ENCODE measurements at places on chromosomes 13 and 19.

DNA sequence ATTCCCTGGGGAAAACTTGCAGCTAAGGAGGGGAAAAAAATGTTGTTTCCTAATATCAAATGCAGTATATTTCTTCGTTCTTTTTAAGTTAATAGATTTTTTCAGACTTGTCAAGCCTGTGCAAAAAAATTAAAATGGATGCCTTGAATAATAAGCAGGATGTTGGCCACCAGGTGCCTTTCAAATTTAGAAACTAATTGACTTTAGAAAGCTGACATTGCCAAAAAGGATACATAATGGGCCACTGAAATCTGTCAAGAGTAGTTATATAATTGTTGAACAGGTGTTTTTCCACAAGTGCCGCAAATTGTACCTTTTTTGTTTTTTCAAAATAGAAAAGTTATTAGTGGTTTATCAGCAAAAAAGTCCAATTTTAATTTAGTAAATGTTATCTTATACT lies 33.6 kb downstream of the TNFSF11 start:
- DNase-seq: no peak

- peak; percentile 84 for DNase-seq
Measured at GRCh38 chr13:27374650-27375049, 49.8 kb upstream of the GTF3A start.

DNA sequence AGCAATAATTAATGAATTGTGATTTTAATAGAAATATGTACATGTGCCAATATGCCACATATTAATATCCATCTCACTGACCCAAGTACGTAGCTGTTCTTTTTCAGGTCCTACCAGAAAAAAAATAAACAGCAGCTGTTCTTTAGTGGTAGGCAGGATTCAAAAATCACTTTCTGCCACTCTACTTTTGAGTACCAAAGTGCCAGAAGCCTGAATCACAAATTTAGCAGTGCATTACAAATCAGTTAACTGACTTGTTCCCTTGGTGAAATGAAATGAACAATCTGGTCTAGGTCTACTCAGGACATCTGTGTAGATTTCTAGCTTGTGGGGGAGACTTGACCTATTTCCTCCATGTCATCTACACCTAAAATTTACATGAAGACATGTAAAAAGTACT lies 775.5 kb upstream of the GPC6 start:
- DNase-seq: no peak

DNA sequence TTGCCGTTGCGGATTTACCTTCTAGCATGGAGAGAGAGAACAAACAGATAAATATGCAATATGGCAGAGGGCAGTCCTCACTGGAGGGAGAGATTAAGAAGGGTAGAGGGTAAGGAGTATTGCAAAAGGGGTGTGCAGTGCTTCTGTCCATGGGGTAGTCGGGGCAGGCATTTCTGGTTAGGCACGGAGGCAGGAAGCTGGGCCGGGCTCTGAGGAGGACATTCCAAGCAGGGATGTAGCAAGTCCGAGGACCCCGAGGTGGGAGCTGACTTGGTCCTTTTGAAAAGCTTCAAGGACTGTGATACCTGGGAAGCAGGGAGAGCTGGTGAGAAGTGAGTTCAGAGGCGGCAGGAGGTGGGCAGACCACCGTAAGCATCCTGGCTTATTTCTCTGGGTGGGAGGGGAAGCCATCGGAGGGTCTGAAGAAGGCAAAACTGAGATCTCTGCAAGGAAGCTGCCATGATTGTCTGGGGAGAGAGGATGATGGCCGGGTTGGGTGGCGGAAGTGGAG lies 214.9 kb downstream of the FGF9 start:
- DNase-seq: no peak

DNA sequence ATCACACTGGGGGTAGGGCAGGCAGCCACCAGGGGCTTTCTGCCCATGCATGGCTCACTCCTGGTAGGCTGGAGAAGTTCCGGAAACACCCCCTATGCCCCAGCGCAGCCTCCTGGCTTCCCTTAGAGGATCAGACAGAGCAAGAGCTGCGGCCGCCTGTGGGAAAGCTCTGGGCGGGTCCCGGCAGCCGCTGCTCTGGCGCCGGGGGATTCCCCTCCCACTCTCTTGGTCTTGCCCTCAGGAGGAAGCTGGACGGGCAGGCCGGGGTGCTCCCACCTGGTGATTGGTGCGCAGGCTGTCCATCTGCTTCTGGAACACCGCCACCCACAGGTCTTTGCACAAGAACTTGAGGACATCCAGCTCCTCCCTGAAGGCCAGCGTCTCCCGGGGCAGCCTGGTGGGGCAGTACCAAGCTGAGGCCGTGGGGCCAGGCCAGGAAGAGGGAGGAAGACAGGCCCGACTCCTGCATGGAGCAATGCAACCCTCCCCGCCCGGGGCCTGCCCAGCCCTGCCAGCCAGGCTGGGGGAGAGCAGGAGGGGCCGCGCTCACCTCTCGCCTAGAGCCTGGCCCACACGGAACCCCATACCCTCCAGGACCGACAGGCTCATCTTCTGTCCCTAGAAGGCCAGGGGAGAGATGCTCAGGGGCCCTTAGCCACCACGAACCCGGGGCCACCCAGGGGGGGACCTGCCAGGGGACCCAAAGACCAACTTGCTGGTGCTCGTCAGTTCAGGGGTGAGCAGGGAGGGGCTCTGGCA lies 4.0 kb upstream of the NKPD1 start:
- no peak for DNase-seq

- DNase-seq: no peak
Measured at GRCh38 chr13:40186041-40186440, 480.4 kb downstream of the FOXO1 start.

GRCh38 chr19:50535672-50536187 lies 22.0 kb upstream of the ASPDH start:
- no peak for DNase-seq

DNA sequence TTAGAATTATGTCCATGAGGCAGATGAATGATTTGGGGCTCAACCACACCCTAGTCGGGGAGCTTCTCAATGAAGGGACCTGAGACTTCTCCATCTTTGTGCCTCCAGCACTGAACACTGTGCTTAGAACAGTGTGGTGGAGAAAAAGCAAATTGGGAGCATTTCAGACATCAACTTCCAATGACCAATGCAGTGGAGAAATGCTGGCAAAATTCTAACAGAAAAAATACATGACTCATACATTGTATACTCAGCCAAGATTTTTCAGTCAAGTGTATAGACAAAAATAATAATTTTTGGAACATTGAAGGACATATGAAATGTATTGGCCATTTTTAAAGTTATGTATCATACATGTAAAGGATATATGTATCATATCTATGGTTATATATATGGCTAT lies 134.7 kb downstream of the FGF14 start:
- DNase-seq: no peak

- no peak for DNase-seq
Measured at GRCh38 chr13:51628059-51628852, 44.0 kb downstream of the WDFY2 start.

DNA sequence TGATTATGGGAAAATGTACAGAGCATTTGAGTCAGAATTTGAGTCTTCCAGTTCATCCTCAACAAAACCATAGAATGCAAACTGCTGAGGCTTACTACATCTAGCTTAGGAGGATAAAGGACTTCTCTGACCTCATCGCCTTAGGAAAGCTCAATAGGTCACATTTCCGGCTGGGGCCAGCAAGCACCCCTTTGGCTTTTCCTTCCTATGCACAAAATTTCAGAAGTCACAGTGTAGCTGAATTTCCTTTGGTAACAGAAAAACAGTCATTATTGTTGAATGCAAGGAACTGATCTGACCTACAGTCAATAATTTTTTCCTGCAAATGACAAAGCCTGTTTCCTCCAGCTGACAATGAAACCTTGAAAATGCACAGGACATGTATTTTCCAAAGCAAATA lies 32.8 kb upstream of the LRCH1 start:
- DNase-seq: no peak

GRCh38 chr13:21359855-21360254 lies 99.2 kb downstream of the ZDHHC20 start:
- DNase-seq: no peak

DNA sequence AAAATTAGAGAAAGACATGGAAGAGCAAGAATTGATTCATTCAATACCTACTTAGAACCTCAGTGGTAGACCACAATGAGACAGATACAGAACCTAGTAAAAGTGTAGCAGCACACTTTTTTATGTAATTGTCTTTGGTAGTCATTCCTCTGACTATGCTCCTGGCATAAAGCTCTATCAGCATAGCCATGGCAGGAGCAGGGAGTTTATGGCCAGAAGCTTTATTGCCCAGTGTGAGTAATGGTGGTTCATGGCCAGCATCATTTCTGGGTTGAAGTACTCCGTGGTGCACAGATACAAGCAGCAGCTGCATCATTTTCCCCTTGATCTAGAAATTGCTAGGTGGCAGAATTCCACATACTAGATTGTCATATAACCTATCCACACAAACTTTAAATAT lies 352.6 kb downstream of the TBC1D4 start:
- no peak for DNase-seq

- DNase-seq: peak; percentile 37
Measured at GRCh38 chr19:28905996-28906395, 307.0 kb downstream of the UQCRFS1 start.

GRCh38 chr19:46386151-46386550 lies 27.2 kb downstream of the CCDC8 start:
- DNase-seq: no peak

DNA sequence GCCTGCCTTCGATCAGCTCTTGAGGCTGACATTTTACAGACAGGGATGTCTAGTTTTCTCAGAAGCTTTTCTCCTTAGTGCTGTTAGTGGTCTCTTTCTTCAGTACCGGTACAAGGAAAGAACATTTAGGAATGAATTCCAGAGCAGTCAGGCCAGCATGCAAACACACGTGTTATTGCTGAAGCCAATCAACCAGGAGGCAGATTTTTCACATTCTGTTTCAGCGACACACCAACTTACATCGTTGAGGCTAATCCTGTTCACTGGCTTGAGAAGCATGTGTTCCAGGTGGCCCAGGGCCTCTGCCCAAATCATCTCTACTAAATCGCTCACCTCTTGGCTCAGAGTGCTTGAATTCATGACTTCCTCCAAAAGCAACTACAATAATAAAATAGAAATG lies 19.2 kb downstream of the PARP4 start:
- no peak for DNase-seq

GRCh38 chr19:16232127-16232526 lies 34.4 kb downstream of the AP1M1 start:
- DNase-seq: no peak

GRCh38 chr19:51559240-51559639 lies 11.8 kb upstream of the ZNF175 start:
- no peak for DNase-seq

GRCh38 chr19:49845414-49845813 lies 5.5 kb upstream of the PTOV1 start:
- DNase-seq: no peak

- DNase-seq: no peak
Measured at GRCh38 chr13:113048766-113049165, 56.8 kb upstream of the F7 start.

- no peak for DNase-seq
Measured at GRCh38 chr13:66553391-66553790, 676.7 kb downstream of the PCDH9 start.

- DNase-seq: no peak
Measured at GRCh38 chr19:7860714-7861618, 13.2 kb downstream of the PRR36 start.

DNA sequence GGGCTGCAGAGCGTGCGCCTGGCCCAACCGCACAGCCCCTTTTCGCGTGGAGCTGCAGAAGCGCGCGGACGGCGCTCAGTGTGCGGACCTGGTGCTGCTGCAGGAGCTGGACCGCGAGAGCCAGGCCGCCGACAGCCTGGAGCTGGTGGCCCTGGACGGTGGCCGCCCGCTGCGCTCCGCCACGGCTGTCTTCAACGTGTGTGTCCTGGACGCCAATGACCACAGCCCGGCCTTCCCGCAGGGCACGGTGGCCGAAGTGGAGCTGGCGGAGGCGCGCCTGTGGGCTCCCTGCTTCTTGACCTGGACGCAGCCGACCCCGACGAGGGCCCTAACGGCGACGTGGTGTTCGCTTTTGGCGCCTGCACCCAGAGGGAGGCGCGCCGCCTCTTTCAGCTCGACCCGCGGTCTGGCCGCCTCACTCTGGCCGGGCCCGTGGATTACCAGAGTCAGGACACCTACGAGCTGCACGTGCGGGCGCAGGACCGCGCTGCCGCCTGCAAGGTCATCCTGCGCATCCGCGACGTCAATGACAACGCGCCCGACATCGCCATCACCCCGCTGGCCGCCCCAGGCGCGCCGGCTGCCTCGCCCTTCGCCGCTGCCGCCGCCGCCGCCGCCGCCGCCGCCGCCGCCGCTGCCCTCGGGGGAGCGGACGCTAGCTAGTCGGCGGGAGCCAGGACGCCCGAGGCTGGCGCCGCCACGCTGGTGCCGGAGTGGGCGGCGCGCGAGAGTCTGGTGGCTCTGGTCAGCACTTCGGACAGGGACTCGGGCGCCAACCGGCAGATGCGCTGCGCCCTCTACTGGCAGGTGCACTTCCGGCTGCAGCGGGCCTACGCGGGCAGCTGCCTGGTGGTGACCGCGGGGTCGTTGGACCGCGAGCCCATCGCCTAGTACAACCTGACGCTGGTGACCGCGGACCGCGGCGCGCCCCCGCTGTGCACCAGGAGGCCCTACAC lies 172.2 kb downstream of the OLFM4 start:
- no peak for DNase-seq

DNA sequence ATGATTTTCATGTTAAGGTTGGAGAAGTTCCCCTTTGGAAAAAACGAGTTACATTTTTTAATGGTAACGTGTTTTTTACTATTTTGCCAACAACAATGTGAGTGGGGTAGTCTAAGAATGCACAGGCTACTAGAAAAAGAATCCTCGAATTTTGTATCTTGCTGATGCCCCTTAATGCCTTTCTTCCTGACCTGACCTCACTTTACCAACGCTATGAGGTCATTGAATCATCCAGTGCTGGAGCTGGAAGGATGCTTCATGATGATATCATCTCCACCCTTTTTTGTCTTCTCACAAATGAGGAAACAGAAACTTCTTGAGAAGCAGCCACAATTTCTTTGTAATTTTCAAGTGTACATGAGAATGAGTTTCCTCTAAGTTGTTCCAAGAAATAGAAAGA lies 8.2 kb upstream of the UBL3 start:
- no peak for DNase-seq

DNA sequence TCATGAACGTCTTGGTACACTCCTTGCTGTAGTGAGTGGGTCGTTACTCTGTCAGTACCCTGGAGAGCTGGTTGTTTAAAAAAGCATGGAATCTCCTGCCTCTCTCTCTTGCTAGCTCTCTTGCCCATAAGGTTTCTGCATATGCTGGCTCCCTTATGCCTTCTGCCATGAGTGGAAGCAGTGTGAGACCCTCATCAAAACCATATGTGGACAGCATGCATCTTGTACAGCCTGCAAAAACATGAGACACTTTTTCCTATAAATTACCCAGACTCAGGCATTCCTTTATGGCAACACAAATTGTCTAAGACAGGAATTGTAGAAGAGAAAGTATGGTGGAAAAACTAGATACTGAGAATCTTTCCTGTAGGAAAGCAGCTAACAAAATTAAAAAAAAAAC lies 516.3 kb downstream of the SLITRK6 start:
- no peak for DNase-seq

DNA sequence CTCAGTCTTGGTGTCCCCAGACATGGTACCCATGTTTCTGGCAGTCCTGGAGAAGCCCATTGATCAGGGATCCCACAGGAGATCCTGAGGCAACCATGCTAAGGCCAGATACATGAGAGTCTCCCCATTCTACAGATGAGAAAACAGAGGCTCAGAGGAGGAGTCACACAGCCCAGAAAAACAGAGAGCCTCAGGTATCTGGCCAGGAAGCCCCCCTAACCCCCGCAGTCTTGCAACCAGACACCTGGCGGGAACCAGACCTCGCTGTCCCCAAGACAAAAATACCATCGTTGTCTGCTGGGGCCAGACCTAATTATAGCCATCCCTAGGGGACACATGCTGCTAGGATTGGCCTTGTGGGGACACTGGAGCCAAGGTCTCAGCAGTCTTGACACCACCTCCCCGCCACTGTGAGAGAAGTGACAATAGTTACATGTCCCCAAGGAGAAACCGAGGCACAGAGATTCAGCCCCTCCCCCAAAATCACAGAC lies 1.6 kb upstream of the PDE4C start:
- DNase-seq: no peak

Data from RKO (cell line).